Osteocyte (in vitro differentiated cells): ENCODE measurements at places on chromosomes 13 and 19.

DNA sequence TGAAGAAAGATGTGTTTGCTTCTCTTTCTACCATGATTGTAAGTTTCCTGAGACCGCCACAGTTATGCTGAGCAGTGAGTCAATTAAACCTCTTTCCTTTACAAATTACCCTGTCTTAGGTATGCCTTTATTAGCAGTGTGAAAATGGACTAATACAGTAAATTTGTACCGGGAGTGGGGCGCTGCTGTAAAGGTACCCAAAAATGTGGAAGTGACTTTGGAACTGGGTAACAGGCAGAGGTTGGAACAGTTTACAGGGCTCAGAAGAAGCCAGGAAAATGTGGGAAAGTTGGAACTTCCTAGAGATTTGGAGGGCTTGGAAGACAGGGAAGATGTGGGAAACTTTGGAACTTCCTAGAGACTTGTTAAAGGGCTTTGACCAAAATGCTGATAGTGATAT lies 9.2 kb upstream of the PDS5B start:
- H3K27ac ChIP-seq = no peak overlapping the region
- no peaks in the 10 kb centered on the region for H3K27me3 ChIP-seq
- H3K36me3 ChIP-seq = peaks cover 2% of the 10 kb centered on the region
- H3K4me1 ChIP-seq = peaks cover 6% of the 10 kb centered on the region

DNA sequence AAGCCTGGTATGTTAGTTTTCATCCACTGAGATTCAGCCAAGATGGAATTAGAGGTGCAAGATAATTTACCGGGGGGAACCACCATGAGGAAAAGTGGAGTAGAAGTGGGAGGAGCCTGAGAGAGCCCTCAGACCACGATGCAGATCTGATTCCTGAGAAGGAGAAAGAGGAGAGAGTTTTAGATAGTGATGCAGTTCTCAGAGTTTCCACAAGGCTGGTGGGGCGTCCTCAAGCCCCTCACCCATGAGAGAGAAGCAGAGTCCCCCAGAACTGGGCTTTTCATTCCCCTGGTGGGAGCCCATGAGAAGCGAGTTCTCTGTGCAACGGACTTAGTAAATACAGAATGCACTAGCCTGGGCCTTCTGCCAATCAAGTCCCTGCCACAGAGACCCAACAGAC lies 18.1 kb downstream of the CEACAM5 start:
- H3K27ac ChIP-seq = no peak overlapping the region
- H3K27me3 ChIP-seq = peaks cover 7% of the 10 kb centered on the region
- H3K4me1 ChIP-seq = no peaks in the 10 kb centered on the region
- H3K4me3 ChIP-seq = no peak overlapping the region
- H3K36me3 ChIP-seq = no peaks in the 10 kb centered on the region

DNA sequence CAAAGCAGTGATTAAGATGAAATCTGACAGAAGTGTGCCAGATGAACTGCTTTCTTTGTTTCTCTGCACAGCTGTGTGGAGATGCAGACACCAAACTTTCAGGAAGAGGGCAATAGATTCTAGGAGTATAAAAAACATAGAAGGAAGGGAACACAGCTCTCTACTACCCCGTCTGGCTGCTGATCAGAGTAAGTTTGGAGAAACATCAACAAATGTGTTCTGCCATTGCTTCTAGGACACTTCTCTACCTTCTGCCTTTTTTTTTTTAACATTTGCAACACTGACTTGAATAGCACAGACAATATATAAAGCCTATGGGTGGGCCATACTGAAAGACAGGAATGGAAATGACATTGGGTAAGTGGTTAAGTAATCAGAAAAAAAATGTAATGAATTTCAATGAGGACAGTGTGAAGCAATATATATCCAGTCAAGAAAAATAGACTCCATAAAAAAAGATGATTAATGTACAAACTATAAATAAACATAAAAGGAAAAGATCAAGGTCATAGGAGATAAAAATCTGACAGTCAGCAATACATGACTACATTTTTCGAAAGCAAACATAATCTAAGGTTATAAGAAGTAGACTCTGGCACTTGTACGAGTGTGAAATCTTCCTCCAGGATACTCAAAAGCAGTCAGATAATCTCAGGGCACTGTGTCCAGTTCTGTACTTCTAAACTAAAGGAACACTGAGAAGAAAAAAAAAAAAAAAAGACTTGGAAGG lies 21.4 kb downstream of the NUFIP1 start:
- peaks cover 18% of the 10 kb centered on the region for H3K4me1 ChIP-seq
- H3K27me3 ChIP-seq = no peaks in the 10 kb centered on the region
- no peak overlapping the region for H3K4me3 ChIP-seq
- peaks cover 34% of the 10 kb centered on the region for H3K36me3 ChIP-seq

GRCh38 chr19:35120898-35121297 lies 5.3 kb downstream of the FXYD3 start:
- peaks cover 21% of the 10 kb centered on the region for H3K27me3 ChIP-seq
- no peak for DNase-seq
- peaks cover 12% of the 10 kb centered on the region for H3K4me1 ChIP-seq
- no peaks in the 10 kb centered on the region for H3K36me3 ChIP-seq
- no peak overlapping the region for H3K27ac ChIP-seq

- no peaks in the 10 kb centered on the region for H3K27me3 ChIP-seq
- no peak for DNase-seq
- no peaks in the 10 kb centered on the region for H3K36me3 ChIP-seq
- H3K4me1 ChIP-seq = no peaks in the 10 kb centered on the region
Observed at GRCh38 chr13:55992145-55992544, 1148.6 kb upstream of the PRR20A start.

DNA sequence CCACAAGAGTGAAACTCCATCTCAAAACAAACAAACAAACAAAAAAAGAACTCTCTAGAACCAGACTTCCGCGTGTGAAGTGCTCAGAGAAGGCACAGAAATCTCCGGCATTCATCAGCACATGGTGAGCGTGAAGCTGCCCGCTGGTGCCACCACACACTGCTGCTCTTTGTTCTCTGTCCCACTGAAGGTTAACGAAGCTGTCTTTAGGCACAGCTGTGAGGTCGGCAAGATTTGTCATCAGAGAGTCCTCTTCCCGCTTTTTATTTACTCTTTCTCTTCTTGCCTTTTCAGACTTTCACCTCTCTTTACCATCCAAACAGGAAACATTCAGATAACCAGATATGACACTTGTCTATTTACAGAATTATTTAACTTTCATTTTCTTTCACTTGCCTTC lies 115.2 kb upstream of the ARGLU1 start:
- DNase-seq = no peak
- H3K36me3 ChIP-seq = no peaks in the 10 kb centered on the region
- no peaks in the 10 kb centered on the region for H3K4me1 ChIP-seq
- no peak overlapping the region for H3K27ac ChIP-seq

GRCh38 chr19:58033741-58034476 lies at the start of gene ZSCAN1:
Gene ZSCAN1, plus strand, starts transcription at chr19:58034025. Its CDS starts 3,812 bp downstream, at chr19:58037837.
- peak within 1 kb of the TSS; percentile 42 for H3K4me3 ChIP-seq
- peak; percentile 91 for DNase-seq
- H3K4me1 ChIP-seq = no peaks in the 10 kb centered on the region
- H3K36me3 ChIP-seq = peaks cover 3% of the 10 kb centered on the region
- no peak within 1 kb of the TSS for H3K27ac ChIP-seq

DNA sequence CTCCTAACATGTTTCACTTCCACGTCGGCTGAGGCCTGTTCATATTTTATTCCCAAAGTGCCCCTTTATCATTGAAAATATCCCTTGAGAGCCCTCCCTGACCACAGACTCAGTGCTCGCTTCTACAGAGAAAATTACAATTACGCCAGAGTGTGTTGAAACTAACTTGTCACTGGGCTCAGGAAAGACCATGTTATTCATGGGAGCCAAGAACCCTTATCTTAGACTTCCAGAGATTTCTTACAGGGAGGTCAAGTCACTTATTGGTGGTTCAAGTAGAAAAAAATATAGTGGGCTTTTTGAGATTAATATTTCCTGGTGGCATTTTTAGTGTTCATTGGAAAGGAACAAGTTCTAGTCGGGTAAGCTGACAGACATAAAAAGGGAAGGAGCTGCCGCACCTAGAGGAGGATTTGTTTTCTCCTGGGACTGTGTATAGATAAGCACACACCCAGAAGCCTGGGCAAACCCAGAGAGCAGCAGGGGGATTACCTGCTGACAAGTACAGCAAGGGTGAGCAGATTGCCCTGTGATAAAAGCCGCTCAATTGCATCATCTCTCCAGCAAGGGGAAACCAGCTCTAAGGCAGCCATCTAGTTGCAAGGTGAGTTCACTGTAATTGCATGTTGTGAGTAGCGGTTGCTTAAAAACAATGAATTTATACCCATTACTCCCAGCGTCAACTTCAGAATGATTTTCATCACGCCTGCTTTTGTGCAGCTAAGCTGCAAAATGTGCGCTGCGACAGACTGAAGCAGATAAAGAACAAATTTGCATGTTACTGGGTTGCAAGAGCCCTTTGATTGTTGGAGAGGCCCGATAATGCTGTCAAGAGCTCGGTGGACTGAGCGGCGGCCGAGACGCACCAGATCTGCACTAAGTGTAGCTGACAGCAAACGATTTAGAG lies 46.2 kb downstream of the DCT start:
- peaks cover 64% of the 10 kb centered on the region for H3K27me3 ChIP-seq
- H3K27ac ChIP-seq = no peak overlapping the region
- no peaks in the 10 kb centered on the region for H3K4me1 ChIP-seq
- H3K36me3 ChIP-seq = no peaks in the 10 kb centered on the region
- no peak for DNase-seq
- no peak overlapping the region for H3K4me3 ChIP-seq

GRCh38 chr19:9836021-9836420 lies 903 bp downstream of the PIN1 start:
- peak overlapping the region; percentile 82 for H3K27ac ChIP-seq
- H3K36me3 ChIP-seq = peaks cover 3% of the 10 kb centered on the region
- H3K4me3 ChIP-seq = peak overlapping the region; percentile 80
- H3K4me1 ChIP-seq = peaks cover 12% of the 10 kb centered on the region

- peak overlapping the region; percentile 79 for H3K27ac ChIP-seq
- peaks cover 5% of the 10 kb centered on the region for H3K36me3 ChIP-seq
- no peaks in the 10 kb centered on the region for H3K27me3 ChIP-seq
- H3K4me3 ChIP-seq = no peak overlapping the region
Observed at GRCh38 chr19:4922530-4923275, 13.4 kb downstream of the UHRF1 start.

- peaks cover 14% of the 10 kb centered on the region for H3K4me1 ChIP-seq
- no peak overlapping the region for H3K4me3 ChIP-seq
- DNase-seq = no peak
- H3K36me3 ChIP-seq = peaks cover 6% of the 10 kb centered on the region
- no peaks in the 10 kb centered on the region for H3K27me3 ChIP-seq
Observed at GRCh38 chr13:28654276-28654675, 4.7 kb upstream of the POMP start.

DNA sequence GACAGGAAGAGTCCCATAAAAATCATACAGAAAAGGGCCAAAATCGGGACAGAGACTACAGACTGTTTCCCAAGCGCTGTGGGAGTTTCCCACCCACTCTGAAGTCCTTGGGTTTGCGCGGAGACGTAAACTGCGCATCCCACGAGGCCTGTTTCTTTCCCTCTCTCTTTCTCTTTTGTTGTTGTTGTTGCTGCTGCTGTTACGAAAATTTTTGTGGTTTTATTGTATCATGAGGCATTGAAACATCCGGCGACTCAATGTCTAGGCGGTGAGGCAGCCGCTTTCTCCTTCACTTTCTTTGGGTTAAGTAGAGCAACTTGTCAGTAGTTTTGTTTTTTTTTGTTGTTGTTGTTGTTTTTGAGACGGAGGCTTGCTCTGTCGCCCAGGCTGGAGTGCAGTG lies 1.6 kb upstream of the PPP1R12C start:
- H3K36me3 ChIP-seq = no peaks in the 10 kb centered on the region
- no peak overlapping the region for H3K27ac ChIP-seq
- peaks cover 28% of the 10 kb centered on the region for H3K4me1 ChIP-seq

GRCh38 chr13:35925669-35926068 lies 205.5 kb downstream of the DCLK1 start:
- H3K27ac ChIP-seq = no peak overlapping the region
- no peaks in the 10 kb centered on the region for H3K27me3 ChIP-seq
- DNase-seq = no peak
- H3K36me3 ChIP-seq = no peaks in the 10 kb centered on the region

DNA sequence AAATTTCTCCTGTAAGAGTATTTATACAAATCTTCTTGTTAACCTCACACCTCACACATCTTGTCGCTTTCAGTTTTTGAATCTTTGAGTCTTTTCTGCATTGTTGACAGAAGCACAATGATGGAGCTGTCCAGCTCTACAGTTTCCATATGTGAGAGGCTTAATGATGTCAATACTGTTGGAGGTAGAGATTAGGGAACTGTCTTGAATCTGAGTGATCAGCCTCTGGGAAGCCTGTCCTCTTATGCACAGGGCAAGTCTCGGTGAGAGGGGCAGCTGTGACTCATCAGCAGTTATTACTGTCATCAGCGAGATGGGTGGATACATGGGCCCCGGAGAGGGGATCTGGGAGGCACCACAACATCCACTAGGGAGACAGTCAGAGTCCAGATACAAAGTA lies 4.6 kb upstream of the ITGBL1 start:
- H3K4me3 ChIP-seq = no peak overlapping the region
- peaks cover 39% of the 10 kb centered on the region for H3K4me1 ChIP-seq

DNA sequence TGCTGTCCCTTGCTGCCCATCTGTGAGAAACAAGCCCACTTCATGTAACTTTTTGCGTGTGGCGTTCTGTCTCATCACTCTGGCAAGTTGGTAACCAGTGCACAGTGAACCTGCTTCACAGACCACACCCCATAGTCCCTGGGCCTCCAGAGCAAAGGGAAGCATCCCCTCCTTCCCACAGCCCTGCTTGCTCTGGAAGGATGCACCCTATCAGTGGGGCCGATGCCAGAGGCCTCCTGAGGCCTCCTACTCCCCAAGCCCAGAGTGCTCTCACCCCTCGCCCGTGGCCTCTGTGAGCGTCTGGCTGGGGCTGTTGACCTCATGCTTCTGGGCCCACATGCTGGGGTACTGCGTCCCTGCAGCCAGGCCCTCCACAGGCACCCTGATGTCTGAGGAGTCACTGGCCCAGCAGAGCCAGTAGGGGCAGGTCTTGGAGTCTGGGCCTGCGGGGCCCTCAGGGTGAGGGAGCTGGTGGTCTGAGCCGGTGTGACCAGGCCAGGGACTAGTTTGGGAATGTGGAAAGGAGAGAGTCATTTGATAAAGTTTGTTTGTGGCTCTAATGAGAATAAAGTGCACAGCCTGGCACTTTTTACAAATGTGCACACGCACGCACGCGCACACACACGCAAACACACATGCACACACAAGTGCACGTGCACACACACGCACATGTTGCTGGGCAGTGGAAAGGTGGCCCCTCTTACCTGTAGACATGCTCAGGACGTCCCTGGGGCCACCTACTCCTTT lies 5.1 kb downstream of the TMEM86B start:
- peaks cover 7% of the 10 kb centered on the region for H3K36me3 ChIP-seq
- no peak overlapping the region for H3K4me3 ChIP-seq
- H3K27me3 ChIP-seq = no peaks in the 10 kb centered on the region
- no peak overlapping the region for H3K27ac ChIP-seq
- H3K4me1 ChIP-seq = no peaks in the 10 kb centered on the region
- DNase-seq = no peak

- peak overlapping the region; percentile 23 for H3K27ac ChIP-seq
- DNase-seq = peak; percentile 90
- H3K27me3 ChIP-seq = no peaks in the 10 kb centered on the region
- H3K36me3 ChIP-seq = no peaks in the 10 kb centered on the region
- peaks cover 28% of the 10 kb centered on the region for H3K4me1 ChIP-seq
- H3K4me3 ChIP-seq = no peak overlapping the region
Observed at GRCh38 chr19:28883241-28883693, 329.7 kb downstream of the UQCRFS1 start.
